ENCODE measurements at places on chromosomes 5 and 9.

DNA sequence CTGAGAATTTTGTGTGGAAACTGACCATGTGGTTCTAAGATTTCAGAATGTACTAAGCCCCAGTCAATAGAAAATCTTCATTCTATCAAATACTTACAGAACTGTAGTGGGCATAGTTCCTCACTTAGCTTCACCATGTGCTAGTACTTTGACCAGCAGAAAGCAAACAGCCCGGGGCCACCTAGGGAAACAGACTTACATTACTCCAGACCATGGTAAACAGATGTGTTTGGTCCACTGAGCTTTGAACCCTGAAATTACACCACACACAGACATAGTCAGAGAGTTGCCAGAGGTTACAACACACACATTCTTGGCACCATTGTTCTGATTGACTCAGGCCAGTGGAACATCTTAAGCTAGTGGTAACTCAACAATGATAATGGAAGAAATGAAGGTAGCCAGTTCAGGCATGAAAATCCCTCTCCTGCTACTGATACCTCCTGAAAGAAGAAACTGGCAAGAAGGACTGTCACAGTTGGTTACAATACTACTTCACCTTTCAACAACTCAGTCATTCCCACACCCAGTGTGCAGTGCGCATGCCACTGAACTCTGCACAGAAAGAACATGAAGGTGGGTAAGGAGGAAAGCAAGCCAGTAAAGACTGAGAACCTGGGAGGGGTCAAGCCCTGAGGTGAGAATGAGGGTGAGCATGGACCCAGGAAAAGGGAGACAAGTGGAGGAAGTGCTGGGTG is 18.7 kb upstream of the LECT2 start:
- no peak for DNase-seq

DNA sequence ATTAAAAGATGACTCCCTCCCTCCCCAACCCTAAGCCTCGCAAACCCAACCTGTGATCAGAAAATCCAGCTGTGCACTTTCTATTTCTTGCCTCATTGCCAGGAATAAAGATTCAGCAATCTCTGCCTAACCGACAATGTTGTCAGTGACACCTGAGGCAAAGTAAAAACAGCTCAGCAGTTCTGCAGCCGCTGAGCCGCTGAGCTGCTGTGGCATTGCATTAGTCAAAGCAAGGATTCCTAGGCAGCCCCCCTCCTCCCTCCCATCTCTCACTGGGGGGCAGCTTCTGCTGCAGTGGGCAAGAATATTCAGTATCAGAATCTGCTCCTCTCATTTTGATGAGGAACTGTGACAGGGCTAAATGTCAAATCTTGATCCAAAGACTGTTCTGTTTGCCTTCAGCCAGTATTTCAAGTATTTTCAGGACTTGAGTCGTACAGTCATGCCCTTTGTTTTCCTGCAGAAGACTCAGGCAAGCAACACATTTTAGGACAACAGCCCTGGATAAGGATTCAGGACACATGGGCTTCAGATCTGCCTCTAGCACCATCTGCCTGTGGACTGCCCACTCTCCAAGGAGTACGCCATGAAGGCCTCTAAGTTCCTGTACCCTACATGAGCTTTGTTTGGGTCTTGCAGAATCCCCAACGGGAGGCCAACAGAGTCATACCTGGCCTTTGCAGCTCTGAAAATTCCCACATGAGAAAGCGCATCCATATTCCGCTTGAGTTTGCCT is 41.1 kb upstream of the DAP start:
- DNase-seq, result no peak

- DNase-seq, result no peak
These were observed 16.2 kb upstream of the PAIP1 start for GRCh38 chr5:43573058-43573457.

DNA sequence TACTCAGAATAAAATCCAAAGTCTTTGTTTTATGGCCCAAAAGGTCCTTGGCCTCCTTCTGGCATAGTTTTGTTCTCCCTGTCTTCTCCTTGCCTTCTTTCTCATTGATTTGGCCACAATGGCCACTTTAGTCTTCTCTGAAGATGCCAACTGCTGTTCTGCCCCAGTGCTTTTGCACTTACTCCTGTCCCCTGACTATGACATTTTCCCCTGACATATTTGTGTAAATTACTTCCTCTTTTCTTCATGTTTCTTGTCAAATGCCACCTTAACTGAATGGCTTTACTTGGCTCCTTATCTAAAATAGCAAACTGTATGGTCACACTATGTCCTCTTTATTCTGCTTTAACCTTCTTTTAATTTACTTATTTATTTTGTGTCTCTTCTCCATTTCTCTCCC is 484.7 kb upstream of the ARRDC3 start:
- DNase-seq, result no peak

- no peak for DNase-seq
These were observed 256.3 kb upstream of the C9orf72 start for GRCh38 chr9:27829621-27830020.

GRCh38 chr5:57842364-57843058 is 359.9 kb upstream of the ACTBL2 start:
- DNase-seq, result no peak

DNA sequence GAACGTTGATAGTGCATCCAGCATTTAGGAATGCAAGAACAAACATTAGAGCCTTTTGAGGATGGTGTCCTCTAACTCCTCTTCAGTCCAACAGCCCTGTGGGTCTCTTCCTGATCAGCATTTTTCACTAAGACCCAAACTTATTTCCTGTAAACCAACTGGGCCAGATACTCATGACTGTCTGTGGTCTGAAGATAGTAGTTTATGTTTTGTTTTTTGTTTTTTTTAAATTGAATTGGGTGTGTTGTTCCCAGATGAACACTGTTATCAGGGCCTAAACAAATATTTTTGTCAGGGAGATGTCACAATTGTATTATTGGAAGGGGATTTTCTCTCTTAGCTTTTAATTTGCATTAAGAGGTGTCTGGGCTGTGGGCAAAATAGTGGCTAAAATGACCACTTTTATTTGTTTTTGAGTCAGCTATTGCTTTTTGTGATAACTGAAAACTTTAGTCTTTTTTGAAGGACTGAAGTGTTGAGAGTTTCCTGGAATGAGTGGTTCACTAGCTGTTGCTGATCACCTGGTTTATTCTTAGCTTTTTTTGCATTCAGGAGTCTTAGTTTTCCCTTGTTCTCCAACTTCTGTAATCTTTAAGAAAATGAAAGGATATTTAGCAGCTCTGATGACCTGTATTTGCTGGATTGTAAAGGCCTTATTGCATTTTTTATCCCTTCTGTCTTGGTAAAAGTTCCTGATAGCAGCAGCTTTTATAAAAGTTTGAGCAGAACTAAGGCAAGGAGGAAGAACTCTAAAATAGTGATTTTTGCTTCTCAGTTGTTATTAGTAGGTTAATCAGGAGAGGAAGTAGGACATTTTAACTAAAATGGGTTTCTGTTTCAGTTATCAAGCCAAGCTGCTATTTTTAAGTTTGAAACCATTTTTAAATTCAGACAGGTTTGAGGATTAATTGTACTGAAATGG is 5.5 kb downstream of the MAN2A1 start:
- DNase-seq, result no peak

DNA sequence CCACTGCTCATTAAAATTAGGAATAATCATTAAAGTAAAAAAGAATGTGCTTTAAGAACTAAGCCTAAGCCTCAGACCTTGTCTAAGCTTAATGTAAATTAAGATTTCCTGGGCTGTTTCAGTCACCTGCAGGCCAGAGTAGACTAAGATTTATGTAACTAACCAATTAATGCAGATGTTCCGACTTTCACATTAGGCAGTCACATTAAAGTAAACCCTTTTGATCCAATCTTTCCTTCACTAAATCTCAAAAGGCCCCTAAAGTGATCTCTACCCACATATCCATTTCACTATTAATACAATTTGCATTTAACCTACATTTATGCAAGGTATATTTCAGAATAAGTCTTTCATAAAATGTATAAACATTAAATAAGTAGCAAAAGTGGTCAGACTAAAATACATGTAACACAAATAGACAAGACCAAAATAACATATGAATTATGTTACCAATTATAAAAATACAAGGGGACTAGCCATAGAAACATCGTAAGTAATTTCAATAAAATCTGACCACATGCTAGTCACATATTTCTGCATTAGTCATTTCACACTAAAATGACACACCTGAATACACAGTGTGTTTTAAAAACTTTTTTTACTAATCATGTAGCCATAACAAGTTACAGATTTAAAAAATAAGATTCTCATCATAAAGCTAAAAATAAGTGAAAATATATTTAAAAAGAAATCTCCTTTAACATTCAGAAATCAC is 7.7 kb downstream of the NR3C1 start:
- DNase-seq, result no peak

GRCh38 chr9:13809401-13809800 is 504.5 kb downstream of the NFIB start:
- no peak for DNase-seq

DNA sequence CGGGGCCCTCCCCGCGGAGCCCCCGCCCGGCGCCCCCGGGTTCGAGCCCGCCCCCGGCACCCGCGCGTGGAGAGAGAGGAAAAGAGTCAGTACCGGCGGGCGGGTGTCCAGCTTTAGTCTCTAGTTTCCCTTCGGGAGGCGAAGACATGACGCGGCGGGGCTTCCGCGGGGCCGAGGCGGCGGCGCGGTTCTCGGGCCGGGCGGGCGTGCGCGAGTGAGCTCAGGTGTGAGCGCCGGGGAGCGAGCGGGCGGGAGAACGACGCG is 181 bp downstream of the DAP start:
- DNase-seq, result no peak

DNA sequence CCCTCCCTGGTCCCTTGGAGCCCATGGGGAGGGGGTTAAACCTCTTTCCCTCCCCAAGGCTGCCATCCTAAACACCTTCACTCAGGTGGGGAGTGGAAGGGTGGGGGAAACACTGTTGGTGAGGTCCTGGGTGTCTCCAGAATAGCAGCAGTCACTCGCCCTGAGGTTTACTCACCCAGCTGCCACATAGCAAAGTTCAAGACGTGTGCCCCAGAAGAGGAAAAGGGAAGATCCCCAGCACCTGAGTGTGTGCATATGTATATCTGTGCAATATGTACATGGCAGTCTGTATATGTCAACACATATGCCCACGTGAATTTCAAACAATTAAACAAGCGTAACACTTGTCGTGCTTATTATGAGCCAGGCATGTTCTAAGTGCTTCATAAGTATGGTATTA is 31.3 kb upstream of the SMU1 start:
- DNase-seq, result no peak

- DNase-seq, result no peak
These were observed 6.9 kb upstream of the PDCL start for GRCh38 chr9:122835313-122835731.

- no peak for DNase-seq
These were observed 128.9 kb upstream of the IL12B start for GRCh38 chr5:159459132-159459627.

- DNase-seq, result no peak
These were observed 326.1 kb downstream of the PLK2 start for GRCh38 chr5:58133631-58134296.

GRCh38 chr9:129236441-129237145 is 58.5 kb upstream of the IER5L start:
- no peak for DNase-seq

DNA sequence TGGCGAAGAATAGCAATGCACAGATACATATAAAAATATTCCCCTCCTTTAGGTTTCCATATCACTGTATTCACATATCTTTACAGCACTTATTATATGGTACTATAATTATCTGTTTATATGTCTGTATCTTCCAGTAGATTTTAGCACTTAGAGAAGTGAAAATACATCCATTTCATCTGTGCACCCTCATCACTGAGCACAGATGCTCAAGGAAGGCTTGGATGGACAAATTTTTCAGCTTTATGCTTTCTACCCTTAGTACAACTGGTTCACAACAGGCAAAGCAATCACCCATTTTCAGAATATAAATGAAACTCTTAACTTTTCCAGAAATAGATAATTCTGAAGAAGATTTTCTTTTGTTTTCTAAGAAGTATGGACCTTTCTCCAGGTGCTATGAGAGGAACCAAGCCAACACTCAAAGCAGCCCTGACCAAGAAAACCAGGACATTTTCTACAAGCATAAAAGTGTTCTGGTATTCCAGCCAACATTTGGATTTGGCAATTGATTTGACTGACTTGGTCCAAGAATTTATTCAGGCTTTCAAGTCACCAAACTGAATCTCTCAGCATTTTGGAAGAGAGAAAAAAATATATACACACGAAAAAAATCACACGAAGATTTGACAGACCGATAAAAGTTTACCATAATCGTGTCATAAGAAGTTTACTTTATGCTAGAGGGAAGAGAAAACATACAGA is 170.2 kb upstream of the CD180 start:
- no peak for DNase-seq

- DNase-seq, result no peak
These were observed 11.2 kb upstream of the ALDOB start for GRCh38 chr9:101446732-101447131.

DNA sequence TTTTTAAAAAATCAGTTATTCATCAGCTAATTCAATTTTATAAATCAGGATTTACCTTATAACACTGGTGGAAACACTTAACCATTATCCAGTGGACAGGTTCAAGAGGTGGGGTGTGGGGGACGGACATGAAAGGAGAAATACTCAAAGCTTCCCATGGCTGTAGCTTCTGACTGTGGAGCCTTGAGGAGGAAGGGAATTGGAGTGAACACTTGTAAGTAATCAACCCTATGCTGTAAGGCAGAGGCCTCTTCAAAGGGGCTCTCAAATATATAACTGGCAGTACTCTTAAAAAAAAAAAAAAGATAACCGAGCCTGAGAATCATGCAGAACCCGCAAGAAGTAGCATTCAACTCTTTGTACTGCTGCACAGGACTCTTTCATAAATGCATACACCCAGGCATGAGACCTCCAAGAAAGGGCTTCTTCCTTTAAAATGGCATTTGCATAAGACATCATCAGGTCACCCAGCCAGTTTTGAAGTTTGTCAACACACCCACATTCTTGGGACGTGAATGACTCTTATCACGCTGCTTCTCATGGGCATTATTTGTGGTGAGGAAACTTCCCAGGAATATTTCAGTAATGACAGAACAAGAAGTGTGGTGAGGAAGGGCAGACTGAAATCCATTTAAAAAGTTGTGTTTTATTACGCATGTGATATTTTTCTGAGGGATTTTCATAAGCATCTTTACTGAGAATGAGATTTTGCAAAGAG is 8.1 kb downstream of the OSMR start:
- no peak for DNase-seq

DNA sequence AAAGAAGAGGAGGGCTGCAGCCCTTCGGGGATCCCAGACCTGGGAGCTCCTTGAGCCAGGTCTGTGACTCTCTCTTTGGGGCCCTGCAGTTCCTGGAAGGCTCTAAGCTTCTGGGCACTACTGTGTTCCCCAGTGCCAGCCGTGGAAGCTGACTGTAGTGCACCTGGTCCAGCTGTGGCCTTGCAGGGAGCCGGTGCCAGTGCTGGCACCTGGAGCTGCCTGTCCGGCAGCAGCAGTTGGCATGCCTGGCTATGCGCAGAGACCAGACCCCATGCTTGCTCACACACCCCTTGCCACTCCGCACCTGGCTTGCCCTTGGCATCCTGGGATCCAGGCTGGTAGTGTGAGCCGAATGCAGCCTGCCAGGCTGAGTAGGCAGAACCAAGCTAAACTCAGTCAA is 91.0 kb upstream of the PUM3 start:
- DNase-seq, result no peak

- no peak for DNase-seq
These were observed 189.1 kb upstream of the CCNG1 start for GRCh38 chr5:163248333-163248732.

GRCh38 chr9:92429836-92430235 is 5.6 kb upstream of the OMD start:
- DNase-seq, result no peak
